ENCODE measurements at places on chromosomes 3 and 15.

- peak; percentile 51 for DNase-seq
Measured at GRCh38 chr15:32952901-32953532, 235.2 kb downstream of the GREM1 start.

DNA sequence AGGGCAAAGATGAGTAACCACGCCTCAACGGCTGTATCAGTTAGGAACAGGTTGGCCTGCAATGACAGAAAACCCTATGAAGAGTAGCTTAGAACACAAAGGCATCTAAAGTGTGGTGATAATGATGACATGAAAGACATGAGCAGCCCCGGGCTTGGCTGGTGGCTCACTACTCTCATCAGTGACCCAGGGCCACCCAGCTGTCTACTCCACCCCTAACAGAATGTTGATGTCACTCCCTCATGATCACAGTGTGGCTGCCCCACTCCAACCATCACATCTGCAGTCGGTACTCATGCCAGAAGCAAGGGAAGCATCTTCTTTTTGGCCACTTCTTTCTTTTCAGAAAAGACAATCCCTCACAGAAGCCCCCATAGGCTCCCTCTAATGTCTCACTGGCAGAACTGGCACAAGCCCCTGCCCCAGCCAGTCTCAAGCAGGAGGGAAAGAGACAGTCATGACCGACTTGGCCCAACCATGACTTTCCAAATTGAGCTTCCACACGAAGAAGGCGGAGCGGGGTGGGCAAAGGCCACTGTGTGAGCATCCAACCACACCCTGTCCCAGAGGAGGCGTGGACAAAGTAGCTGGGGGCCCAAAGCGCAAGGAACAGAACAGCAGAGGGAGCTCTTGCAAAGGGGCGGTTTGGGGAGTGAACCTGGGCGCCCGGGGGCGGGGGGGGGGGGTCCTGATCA, 72.0 kb upstream of the IQSEC1 start:
- no peak for DNase-seq

GRCh38 chr3:194086388-194087075, 49.4 kb upstream of the HES1 start:
- no peak for DNase-seq

DNA sequence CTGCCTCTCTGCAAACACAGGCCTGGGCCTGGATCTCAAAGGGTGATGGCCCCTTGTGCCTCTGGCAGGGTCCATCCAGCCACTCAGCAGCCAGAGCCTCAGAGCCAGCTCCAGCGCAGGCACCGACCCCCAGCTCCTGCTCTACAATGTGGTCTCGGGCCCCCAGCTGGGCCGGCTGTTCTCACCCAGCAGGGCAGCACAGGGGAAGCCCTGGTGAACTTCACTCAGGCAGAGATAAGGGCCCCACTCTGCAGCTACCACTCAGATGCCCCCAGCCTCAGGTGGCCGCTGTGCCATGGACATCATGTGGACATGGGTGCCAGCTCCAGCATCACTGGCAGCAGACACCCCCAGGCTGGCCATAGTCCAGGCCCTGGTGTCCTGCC, 173.1 kb downstream of the TBC1D2B start:
- no peak for DNase-seq

GRCh38 chr15:51367322-51367976, 26.0 kb downstream of the GLDN start:
- peak; percentile 48 for DNase-seq

- peak; percentile 93 for DNase-seq
Measured at GRCh38 chr3:71102111-71102983, 481.2 kb downstream of the FOXP1 start.

GRCh38 chr15:80641384-80641783, 53.7 kb upstream of the ABHD17C start:
- DNase-seq, result no peak

- peak; percentile 45 for DNase-seq
Measured at GRCh38 chr3:57889807-57890206, 118.4 kb upstream of the FLNB start.

- DNase-seq, result no peak
Measured at GRCh38 chr15:89615135-89615534, 39.9 kb downstream of the TICRR start.

- no peak for DNase-seq
Measured at GRCh38 chr3:45844616-45845015, 2.7 kb upstream of the LZTFL1 start.

GRCh38 chr15:81047928-81048327, 47.2 kb downstream of the TLNRD1 start:
- no peak for DNase-seq

GRCh38 chr3:58723173-58723572, 56.6 kb upstream of the FAM3D start:
- DNase-seq, result peak; percentile 6

- DNase-seq, result peak; percentile 38
Measured at GRCh38 chr15:43253431-43254403, 13.0 kb downstream of the TGM5 start.

DNA sequence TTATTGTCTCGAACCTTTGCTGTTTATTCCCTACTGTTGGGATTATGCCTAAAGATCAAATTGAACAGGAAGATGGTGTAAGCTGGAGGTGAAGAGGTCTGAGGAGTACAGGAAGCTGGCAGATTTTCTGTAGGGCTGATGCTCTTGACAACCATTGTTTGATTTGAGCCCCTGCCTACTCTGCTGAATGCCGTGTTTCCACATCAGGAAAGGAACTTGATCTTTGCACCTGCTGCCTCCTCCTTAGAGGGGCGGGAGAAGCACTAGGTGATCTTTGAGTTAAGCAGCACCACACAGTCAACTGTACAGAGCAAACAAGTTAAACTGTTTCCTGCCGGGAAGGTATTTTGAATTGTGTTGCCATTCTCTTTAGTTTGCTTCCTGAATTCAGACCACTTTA, 364.6 kb upstream of the EPHA6 start:
- DNase-seq, result no peak

GRCh38 chr15:72614810-72615532, 39.5 kb upstream of the GOLGA6B start:
- DNase-seq, result no peak

- peak; percentile 90 for DNase-seq
Measured at GRCh38 chr15:89068325-89068784, 19.9 kb upstream of the ABHD2 start.

DNA sequence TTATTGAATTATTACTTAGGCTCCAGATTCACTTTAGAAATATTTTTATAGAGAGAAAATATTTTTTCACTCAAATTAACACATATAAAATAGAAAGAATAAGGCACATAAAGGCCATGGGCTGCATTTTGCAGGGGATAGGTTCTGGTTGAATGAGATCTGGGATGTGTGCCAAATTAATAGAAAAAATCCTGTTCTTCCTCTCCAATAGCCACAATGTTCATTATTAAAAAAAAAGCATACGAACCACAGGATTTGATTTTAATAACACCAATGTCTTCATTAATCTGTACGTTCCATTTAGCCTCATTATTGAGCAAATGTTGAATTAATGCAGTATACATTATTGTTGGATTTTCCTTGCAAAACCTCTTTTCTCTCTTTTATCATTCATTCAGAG, 622.8 kb upstream of the AGTR1 start:
- no peak for DNase-seq

GRCh38 chr15:57505949-57506391, 85.7 kb upstream of the MYZAP start:
- DNase-seq, result peak; percentile 82

GRCh38 chr15:83919319-83919830, 265.5 kb downstream of the ADAMTSL3 start:
- DNase-seq, result no peak

GRCh38 chr15:38696790-38697495, 132.3 kb upstream of the RASGRP1 start:
- DNase-seq, result no peak

- DNase-seq, result no peak
Measured at GRCh38 chr15:68921926-68922325, 8.4 kb upstream of the SPESP1 start.

DNA sequence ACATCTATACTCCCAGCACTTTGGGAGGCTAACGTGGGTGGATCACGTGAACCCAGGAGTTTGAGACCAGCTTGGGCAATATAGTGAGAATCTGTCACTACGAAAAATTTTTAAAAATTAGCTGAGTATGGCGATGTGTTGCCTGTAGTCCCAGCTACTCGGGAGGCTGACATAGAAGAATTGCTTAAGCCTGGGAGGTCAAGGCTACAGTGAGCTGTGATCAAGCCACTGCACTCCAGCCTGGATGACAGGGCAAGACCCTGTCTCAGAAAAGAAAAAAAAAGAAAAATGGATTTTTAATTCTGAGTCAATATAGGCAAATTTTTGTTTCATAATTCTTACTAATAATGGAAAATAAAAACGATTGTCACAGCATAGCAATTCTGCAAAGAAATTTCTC, 13.3 kb downstream of the C3orf49 start:
- no peak for DNase-seq

DNA sequence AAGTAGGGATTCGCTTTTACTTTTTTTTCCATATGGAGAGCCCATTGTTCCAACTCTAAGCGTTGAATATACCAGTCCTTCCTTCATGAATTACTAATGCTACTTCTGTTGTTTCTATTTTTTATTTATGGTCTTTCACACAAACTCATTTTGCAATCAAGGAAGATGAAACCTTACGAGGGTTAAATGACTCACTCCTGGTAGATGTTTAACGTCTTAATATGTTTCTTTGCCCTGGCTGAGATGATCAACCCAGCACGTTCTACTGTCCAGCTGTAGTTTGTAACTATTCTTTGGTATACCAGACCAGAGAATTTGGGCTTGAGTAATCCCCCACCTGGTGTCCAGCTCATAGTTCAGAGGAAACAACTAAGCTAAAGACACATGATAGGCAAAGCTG, 23.1 kb downstream of the CDCP1 start:
- DNase-seq, result peak; percentile 90

GRCh38 chr3:23807424-23808015, 1.8 kb downstream of the UBE2E1 start:
- no peak for DNase-seq

DNA sequence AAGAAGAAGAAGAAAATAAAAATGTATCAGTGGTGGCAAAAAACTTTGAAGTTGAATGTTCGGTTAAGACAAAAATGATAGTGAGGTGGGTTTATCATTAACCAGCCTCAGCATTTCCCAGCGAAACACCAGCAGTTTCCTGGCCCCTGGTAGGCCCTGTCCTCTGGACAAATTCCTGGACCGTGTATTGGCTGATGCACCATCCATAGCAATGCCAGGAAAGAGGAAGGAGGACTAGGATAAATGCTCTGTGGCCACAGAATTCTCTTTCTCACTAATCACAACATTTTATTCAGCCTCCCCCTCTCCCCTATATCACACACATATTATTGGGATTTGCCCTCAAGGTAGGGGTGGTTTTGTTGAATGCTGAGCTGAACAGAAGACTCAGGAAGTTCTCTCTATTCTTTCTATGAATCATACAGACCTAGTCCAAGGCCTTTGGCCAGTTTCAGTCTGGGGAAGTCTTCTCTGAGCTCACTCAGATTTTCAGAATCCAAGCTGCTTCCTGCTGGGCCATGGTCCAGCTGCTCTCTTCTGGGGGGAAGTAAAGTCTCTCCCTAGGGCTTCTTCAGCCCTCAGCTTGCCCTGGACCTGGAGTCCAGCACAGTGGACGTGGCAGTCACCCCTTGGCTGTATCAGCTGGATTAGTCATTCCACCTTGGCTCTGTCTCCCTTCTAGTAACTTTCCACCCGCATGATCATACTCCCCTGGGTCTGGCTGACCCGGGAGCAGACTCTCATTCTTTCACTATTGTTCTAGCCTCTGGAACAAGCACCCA, 27.6 kb downstream of the SLC28A1 start:
- peak; percentile 100 for DNase-seq
